ENCODE measurements at places on chromosomes 1 and 21.

- DNase-seq: no peak
Measured at GRCh38 chr1:79040424-79041082, 34.0 kb upstream of the ADGRL4 start.

GRCh38 chr21:44872649-44873355, 688 bp downstream of the PTTG1IP start:
- DNase-seq: no peak

GRCh38 chr1:20047096-20047495, 22.9 kb upstream of the PLA2G5 start:
- no peak for DNase-seq

DNA sequence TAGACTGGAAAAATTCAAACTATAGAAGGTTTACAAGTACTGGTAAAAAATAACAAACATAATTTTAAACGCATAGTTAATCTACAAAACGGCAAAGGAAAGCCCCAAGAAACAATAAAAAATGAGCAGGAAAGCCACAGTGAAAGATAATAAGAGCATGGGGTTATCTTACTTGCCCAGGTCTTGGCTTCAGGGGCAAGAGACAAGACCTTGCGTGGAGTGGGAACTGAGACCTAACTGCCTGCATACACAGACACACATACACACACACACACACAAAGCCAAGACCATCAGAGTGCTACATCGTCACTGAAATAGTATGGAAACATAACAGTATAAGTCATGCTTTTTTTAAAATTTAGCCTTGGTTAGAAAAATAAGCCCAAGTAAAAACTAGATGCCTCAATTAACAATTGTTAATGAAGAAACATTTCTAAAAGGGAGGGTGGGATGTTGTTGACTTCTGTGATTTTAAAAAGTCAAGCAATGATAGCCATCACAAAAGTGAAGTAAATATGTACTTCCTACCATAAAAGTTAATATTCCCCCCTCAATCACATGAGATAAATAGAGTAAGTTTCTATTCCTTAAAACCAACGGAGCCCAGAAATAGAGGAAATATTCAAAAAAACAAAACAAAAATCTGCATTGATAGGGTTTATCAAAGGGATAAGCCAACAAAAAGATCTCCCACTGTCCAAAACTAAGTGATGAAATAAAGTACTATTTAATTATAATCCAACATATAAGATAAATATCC, 29.4 kb upstream of the CRP start:
- no peak for DNase-seq

- no peak for DNase-seq
Measured at GRCh38 chr1:88695781-88696180, 11.7 kb downstream of the PKN2 start.

GRCh38 chr1:31714442-31715086, 10.7 kb upstream of the COL16A1 start:
- DNase-seq: peak; percentile 32

- no peak for DNase-seq
Measured at GRCh38 chr1:55833529-55834091, 618.4 kb upstream of the USP24 start.

- no peak for DNase-seq
Measured at GRCh38 chr1:55233145-55233777, 18.1 kb upstream of the USP24 start.

DNA sequence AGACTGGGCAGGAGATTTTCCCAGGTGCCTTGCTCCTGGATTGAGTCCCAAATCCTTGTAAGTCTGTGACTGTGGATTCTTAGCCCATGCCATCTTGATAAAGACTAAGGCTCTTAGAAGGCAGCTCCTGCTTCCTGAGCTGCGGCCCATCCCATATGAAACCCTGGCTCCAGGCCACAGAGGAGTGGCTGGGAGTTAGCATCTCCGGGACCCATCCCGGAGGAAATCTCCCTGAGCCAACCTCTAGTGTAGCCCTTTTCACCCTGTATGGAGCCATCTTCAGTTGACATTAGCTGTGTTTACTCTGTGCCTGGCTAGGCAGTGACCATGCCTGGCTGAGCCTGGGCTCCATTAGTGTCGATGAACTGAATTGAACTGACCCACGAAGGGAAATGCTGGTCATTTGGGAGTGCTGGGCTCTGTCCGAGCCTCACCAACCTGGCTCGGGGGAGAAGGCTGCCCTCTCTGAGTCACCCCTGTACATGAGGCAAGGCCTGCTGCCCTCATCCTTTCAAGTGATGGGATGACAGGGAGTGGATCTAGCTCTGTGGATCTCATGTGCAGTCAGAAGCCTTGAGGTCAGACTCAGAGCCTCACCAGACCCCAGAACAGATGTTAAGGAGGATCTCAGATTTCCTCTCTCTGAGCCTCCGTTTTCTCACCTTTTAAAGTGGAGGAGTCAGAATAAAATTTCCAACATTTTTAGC, 37.5 kb downstream of the LGR6 start:
- no peak for DNase-seq

DNA sequence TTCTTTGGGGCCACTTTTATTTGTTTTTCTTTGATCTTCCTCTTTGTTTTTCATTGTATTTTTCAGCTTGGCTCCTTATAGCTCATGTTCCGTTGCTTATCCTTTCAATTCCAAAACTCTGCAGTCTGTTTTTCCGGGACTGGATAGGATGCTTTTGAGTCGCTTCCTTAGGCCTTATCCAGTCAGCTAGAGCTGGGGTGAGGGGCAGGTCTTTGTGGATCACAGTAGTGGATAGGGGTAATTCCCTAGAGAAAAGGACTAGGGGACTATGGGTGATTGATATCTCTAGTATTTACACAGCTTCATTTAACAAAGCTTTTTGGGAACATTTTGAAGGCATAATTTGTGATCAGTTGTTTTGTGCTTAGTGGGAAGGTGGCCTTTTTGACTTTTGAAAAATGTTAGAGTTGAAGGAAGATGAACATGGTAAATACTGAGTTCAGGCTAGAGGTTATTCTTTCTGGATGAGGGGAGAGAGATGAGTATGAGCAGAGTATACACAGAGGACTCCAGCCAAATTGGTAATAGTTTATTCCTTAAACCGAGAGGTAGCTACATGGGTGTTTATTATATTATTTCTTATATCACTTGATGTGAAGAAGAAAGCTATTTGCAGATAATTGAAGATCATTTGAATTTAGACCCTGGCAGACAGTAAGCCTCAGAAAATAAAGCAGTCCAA, 22.5 kb downstream of the CEP350 start:
- no peak for DNase-seq

- DNase-seq: no peak
Measured at GRCh38 chr21:34914239-34914638, 134.9 kb downstream of the RUNX1 start.

Data from CD4-positive, alpha-beta T cell treated with Interleukin-21 for 1 hour (primary cell).